Thoracic aorta endothelial cell (primary cell): ENCODE measurements at places on chromosomes 16 and 17. TPM values are rescaled to one million over a fixed set of nuclear protein-coding genes. Genes with fewer than 3 reads are reported as not detected.

Gene CDC6
- total RNA-seq = 53.5 and 53.7 TPM in 2 replicates

Gene PGS1
- 36.7 and 59.7 TPM in 2 replicates for total RNA-seq

Gene GPATCH8
- 28.7 and 37.5 TPM in 2 replicates for total RNA-seq

Gene RETREG3
- 37.2 and 42.7 TPM in 2 replicates for total RNA-seq

Gene GJD3
- not detected in 2 replicates for total RNA-seq

Gene MYH11
- total RNA-seq = not detected in 2 replicates

Gene CHRNB1
- 4.4 and 4.8 TPM in 2 replicates for total RNA-seq

Gene ZFHX3
- total RNA-seq = 7.6 and 10.3 TPM in 2 replicates

Gene CPNE7
- total RNA-seq = 9.3 and 9.5 TPM in 2 replicates

Gene EEF2KMT
- total RNA-seq = 10.0 and 14.9 TPM in 2 replicates

Gene MRPL12
- 40.8 and 41.5 TPM in 2 replicates for total RNA-seq

Gene RND2
- 0.14 and 0.27 TPM in 2 replicates for total RNA-seq

Gene RSKR
- 12.6 and 12.7 TPM in 2 replicates for total RNA-seq

Gene TAC4
- not detected in 2 replicates for total RNA-seq

Gene RNF227
- total RNA-seq = 0.80 and 2.2 TPM in 2 replicates

Gene KCNJ2
- total RNA-seq = 20.5 and 25.0 TPM in 2 replicates

Gene PRSS36
- 0.13 and 0.14 TPM in 2 replicates for total RNA-seq

Gene CASKIN1
- total RNA-seq = under 0.01 and 0.13 TPM in 2 replicates

Gene CRHR1
- not detected in 2 replicates for total RNA-seq

Gene PTGES3L
- total RNA-seq = 0.22 and 0.27 TPM in 2 replicates
